Memory B cell (primary cell): ENCODE measurements at places on chromosomes 4 and X.

GRCh38 chr4:155415662-155416061 lies 38.9 kb upstream of the MAP9 start:
- DNase-seq = no peak

DNA sequence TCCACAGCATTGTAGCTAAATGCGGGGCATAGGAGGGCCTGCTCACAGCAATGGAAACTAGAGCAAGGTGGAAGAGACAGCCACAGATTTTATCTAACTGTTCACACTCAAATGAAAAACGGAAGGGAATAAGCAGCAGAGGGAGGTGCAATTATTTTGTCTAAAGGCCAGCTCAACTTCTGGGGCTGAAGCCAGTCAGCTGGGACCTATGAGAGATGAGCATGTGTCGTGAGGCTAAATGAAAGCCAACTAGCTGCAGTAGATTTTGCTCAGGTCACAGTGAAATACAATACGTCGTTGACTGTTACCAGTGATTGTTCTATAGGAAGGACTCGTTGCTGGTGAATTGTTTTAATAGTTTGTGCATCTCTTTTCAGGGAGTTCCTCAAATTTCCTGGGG lies 26.4 kb upstream of the FGFBP2 start:
- no peak for DNase-seq

- DNase-seq = no peak
Measured at GRCh38 chrX:120125444-120125843, 9.7 kb upstream of the RHOXF1 start.

- peak; percentile 15 for DNase-seq
Measured at GRCh38 chr4:110518889-110519490, 43.0 kb downstream of the ENPEP start.

DNA sequence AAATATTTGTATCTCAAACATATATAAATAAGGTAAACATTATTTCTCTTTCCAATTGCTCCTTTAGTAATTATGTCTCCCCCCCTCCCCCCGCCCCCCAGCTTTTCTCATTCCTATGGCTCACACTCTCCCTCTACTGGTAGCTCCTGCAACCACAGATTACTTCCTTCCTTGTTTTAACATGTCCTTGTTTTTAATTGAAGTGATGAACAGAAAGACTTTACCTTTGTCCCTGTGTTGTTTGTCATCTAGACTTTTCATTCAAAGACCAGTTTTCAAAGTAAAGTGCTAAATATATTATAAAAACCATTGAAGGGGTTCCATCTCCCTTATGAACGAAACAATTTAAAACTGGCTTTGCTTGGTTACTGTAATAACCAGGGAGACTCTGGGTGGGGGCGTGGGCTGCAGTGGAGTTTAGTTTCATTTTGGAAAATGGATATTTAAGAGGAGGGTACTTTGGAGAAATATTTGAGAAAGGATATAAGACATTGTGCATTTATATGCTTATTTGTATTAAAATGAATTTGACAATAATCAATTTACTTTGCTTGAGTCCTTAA lies 352.9 kb downstream of the RAPGEF2 start:
- DNase-seq = no peak

DNA sequence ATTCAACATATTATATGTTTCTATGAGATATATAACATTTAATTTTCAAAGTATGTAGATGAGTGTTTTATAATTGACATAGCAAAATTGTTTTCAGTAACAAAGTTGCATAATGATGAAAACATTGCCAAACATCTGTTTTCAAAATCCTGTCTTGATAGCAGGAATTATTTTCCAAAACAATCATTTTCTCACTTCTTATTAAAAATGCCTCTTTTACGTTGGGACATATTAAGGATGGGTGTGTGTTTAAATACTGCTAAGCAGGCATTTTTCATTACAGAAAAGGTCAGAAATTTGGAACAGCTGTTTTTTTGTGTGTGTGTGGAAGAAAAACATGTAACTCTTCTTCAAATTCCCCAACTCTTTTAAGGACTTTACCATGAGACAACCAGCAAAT lies 452.0 kb downstream of the SPRY1 start:
- DNase-seq = no peak

GRCh38 chr4:139665079-139665689 lies 435 bp upstream of the MGST2 start:
- no peak for DNase-seq

GRCh38 chr4:154313004-154313585 lies 178.5 kb downstream of the DCHS2 start:
- DNase-seq = no peak

GRCh38 chr4:41215155-41215554 lies 813 bp upstream of the APBB2 start:
- no peak for DNase-seq

- no peak for DNase-seq
Measured at GRCh38 chr4:17033025-17033767, 134.8 kb upstream of the LDB2 start.

DNA sequence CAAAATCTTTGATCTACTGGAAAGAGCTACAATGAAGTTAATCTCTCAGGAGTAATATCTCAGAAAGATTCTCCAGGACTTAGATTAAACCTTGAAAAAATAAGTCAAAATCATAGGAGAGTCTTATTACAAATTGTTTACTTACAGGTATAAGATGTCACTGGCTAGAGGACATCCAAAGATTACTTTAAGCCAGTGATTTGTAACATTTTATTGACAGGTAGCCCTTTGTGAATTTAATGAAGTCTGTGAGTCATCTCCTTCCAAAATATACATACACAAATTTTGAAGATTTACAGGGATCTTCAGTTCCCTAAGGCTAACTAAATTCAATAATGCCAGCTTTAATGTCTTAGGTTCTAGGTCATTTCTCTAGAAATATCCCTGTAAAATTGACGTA lies 359.7 kb downstream of the EPHA5 start:
- no peak for DNase-seq

GRCh38 chr4:155419266-155419665 lies 42.5 kb upstream of the MAP9 start:
- DNase-seq = no peak

DNA sequence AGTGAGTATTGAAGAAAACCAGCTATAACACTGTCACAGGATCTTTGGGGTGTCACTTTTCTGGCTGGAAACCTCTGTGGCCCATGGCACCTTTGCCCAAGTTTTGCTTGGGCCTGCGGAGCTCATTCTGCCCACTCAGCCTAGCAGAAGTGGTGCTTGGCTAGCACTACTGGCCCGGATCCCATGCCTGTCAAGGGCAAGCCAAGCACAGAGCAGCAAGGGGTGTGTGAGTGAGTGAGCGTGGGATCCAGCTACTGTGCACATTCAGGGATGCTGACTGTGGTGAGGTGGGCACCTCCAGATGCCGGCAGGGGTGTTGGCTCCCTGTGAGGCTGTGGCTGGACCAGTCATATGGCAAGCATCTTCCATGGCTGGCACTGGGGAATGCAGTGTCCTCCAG lies 55.4 kb upstream of the RASGEF1B start:
- DNase-seq = no peak

DNA sequence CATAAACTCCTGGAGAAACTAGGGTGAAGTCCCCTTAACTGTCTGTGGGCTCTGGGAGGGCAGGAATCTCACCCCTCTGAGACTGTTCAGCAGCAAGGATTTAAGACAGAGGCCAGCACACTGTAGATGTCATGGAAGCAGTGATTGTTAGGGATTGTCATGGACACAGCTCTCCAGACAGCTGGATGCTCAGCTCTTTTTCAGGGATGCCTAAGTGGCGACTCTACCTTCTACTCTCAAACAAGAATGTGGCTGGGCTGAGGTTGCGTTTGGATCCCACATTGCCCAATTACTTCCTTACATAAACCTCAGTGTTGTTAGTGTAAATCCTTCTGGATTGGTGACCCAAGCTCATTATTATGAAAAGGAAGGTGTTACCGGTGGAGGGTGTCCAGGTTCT lies 291.9 kb upstream of the VCX3A start:
- DNase-seq = no peak

DNA sequence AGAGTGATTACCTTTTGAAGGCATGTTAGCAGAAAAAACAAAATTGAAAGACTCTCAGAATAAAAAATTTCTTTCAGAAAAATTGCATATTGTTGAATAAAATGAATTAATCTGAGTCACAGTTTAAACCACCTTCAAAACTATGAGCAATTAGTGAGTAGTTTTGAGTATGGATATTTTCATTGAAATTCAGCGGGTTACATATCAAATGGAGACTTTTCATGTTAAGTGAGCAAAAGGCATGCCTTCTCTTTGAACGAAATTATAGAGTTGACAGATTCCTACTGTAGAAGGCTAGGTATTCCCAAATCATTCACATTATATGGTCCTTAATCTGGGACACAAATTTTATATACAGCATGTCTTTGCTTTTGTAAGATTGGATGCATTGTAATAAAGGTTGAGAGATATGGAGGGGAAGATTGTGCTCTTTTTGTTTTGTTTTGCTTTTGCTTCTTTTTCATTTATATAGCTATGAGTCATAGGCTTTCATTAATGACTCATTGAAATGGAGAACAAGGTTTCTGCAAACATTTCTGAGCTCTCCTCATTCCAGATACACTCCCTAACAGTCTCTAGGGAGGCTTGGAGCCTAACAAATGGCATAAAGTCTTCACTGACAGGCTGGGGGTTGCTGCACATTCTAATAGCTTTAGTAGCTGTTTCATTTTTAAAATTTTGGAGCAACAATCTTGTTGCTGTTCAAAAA lies 21.6 kb downstream of the PCDH18 start:
- DNase-seq = no peak

DNA sequence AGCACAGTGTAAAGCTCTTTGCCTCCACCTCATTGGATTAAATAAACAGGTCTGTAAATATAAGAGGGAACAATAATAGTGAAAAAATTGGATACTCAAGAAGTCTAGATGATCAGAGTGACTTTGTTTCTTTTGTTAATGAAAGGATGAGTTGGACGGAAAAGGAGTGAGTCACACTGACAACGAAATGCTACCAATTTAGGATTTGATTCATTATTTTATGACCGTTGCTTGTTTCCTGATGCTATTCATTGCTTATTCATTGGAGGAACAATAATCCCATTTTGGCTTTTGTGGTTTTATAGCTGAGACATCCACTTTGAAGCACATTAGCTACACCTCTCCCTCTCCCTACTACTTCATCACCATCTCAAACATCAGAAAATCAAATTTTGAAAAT lies 74.4 kb upstream of the DYNLT3 start:
- DNase-seq = no peak

DNA sequence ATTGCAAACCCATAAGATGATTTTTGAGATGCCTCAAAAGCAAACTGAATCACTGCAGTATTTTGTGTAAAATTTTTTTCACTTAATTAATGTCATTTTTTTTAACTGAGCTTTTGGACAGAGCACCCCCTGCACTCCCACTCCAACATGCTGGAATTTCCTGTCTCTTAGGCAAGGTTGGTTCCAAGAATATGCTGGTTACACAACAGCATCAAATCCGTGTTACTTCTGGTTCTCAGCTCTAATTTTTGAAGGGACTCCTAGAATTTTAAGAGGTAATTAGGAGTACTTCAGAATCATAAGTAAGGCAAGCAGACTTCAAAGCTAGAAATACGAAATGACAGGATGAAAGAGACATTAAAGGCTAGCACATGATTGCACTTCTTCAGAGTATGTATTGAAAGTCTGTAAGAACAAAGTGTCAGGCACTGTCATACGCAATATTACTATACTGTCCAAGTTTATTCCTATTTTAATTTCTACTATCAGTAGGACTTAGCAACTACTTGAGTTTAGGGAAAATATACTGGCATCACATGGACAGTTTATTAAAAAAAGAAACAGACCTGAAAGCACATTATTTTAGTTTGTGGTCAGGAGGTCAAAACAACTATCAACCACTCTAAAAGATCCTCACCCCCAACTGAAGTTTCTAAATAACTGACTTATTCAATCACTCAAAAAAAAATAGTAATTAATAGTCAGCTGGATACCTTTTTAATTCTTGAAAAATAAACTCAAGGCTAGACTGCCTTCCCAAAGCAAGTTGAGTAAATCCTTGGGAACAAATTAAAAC lies 1.6 kb upstream of the JCHAIN start:
- DNase-seq = no peak

DNA sequence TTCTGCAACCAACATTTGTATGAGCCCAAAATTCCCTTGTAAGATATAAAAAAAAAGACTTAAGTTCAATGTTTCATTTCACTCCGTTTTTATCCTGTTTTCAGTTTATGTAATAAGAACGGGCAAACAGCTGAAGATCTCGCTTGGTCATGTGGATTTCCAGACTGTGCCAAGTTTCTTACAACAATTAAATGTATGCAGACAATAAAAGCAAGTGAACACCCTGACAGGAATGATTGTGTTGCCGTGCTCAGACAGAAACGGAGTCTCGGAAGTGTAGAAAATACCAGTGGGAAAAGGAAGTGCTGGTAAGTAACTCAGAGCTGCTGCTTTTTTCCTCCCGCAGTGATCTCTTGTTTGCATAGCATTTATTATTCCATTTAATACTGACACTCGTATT lies 2.8 kb downstream of the ANKRD37 start:
- DNase-seq = no peak

DNA sequence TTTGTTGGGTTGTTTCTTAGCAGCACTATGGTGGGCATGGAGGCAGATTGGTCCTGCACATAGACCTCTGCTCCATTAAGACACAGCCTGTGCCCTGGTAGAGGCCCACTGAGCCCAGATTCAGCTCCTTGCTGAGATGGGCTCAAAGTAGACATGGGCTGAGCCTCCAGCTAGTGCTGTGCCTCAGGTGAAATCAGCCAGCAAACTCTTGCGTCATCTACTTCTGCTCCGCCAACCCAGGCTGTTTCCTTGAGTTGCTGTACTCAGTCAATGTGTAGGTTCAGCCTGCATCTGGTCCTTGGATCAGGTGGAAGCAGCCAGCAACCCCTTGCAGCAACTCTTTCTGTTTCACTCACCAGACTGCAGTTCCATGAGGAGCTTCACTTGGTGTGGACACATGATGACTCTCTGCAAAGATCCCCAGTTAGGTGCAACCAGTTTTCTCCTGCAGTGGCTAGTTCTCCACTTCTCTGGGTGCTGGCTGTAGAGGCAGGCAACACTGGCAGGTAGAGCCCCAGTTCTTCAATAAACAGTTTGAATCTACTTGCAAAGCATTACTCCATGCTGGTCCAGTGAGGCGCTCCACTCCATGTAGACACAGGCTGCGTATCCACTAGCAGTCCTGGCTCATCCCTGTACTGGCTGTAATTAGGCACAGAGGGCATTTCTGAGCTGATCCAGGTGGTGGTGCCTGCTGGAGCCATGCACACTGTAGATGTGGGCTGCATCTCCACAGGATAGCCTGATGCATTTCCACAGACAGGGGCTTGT lies 199.0 kb upstream of the MAMLD1 start:
- no peak for DNase-seq

- no peak for DNase-seq
Measured at GRCh38 chrX:39915081-39915480, 182.7 kb downstream of the BCOR start.

GRCh38 chrX:74779175-74779574 lies 146.1 kb downstream of the NEXMIF start:
- no peak for DNase-seq

DNA sequence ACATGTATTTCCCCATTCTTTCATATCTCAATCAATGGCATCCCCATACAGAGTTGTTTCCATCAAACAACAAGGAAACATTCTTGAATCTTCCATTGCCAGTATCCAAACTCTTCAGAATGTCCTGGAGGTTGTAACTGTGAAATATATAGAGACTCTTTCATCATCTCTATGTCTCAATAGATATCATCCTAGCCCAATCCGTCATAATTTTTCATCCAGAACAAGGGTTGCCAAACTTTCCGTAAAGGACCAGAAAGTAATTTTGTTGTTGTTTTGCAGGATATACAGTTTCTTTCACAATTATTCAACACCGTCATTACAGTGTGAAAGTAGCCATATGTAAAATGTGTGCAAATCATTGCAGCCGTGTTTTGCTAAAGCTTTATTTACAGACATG lies 15.2 kb upstream of the CXCL6 start:
- no peak for DNase-seq

- DNase-seq = no peak
Measured at GRCh38 chr4:1727117-1728031, 6.1 kb downstream of the TACC3 start.
